ENCODE measurements at places on chromosomes 7 and 10. TPM values are rescaled to one million over a fixed set of nuclear protein-coding genes. Genes with fewer than 3 reads are reported as not detected.

NANOS1 gene
- 0.23 TPM for total RNA-seq

AMPH gene
- total RNA-seq, result 1.4 TPM

PRKRIP1 gene
- total RNA-seq, result 19.0 TPM

VAX1 gene
- not detected for total RNA-seq

CLEC5A gene
- total RNA-seq, result not detected

ZDHHC6 gene
- 24.9 TPM for total RNA-seq

GPR15LG gene
- not detected for total RNA-seq

PON1 gene
- total RNA-seq, result not detected

FBXO24 gene
- 0.30 TPM for total RNA-seq

CISD1 gene
- total RNA-seq, result 14.6 TPM

HMX3 gene
- total RNA-seq, result not detected

CUZD1 gene
- 0.30 TPM for total RNA-seq

ABCB1 gene
- total RNA-seq, result 0.05 TPM

NEUROD6 gene
- total RNA-seq, result not detected

SPDYE3 gene
- total RNA-seq, result not detected

CRPPA gene
- 2.7 TPM for total RNA-seq

ARHGEF5 gene
- total RNA-seq, result 0.89 TPM

ARHGEF35 gene
- total RNA-seq, result 0.59 TPM

PLEKHS1 gene
- total RNA-seq, result not detected

UPK3B gene
- total RNA-seq, result not detected

MOGAT3 gene
- not detected for total RNA-seq

AFAP1L2 gene
- total RNA-seq, result 0.05 TPM

GIMAP7 gene
- total RNA-seq, result not detected

PRXL2A gene
- total RNA-seq, result 19.6 TPM

SLC18A3 gene
- total RNA-seq, result not detected

SEM1 gene
- 57.9 TPM for total RNA-seq

RBM48 gene
- total RNA-seq, result 8.0 TPM

AKR1C8 gene
- not detected for total RNA-seq

CHAT gene
- not detected for total RNA-seq

MKX gene
- 2.7 TPM for total RNA-seq

HNRNPH3 gene
- 38.9 TPM for total RNA-seq

All from smooth muscle cell of the umbilical artery (primary cell).